ENCODE measurements at places on chromosomes 3 and 15.

DNA sequence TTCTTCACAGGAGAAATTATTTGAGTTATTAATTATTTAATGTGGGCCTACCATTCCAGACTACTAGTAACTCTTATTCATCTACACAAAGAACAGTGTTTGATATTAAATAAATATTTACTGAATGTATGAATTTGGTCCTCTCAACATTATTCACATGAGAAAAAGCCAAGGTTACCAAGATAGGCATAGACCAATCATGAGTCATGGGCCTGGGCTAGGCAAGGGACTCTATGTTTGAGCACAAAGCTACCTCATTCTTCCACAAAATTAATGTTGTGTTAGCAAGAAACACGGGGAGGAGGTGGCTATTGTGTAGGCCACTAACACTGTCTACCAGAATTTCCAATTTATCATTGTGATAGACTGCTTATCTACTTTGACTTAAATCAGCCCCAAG lies 115.7 kb downstream of the SERPINI1 start:
- DNase-seq = no peak

- no peak for DNase-seq
Measured at GRCh38 chr3:97301114-97301513, 463.4 kb upstream of the ARL6 start.

GRCh38 chr3:123286308-123287023 lies 84.7 kb downstream of the SEC22A start:
- DNase-seq = no peak

GRCh38 chr3:129383292-129383860 lies 45.1 kb downstream of the EFCAB12 start:
- DNase-seq = no peak

- no peak for DNase-seq
Measured at GRCh38 chr15:25173241-25174028, 218.6 kb downstream of the SNRPN start.

- no peak for DNase-seq
Measured at GRCh38 chr3:135513106-135514059, 452.1 kb upstream of the PPP2R3A start.

GRCh38 chr3:114213292-114213626 lies 24.1 kb downstream of the ZNF80 start:
- DNase-seq = no peak

GRCh38 chr3:112136046-112136445 lies 3.0 kb upstream of the GCSAM start:
- DNase-seq = no peak

GRCh38 chr15:86647810-86648440 lies 568.3 kb downstream of the AGBL1 start:
- no peak for DNase-seq
